Kidney glomerular epithelial cell (primary cell): ENCODE measurements at places on chromosomes 6 and 20.

DNA sequence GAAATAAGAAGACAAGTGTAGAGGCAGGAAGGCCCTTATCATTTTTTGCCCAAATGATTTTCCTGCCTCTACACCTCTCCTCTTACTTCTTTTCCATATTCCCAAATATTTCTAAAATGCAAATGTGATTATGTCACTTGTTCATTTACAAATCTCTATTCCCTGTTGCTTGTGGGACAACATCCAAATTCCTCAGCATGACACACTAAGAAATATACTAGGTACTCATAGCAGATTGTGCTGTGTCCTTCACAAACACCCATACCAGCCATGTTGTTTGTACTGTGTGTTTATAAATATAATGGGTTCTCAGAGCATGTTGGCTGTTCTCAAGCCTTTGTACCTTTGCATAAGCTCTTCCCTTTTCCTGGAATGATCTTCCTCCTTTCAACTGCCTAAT lies 17.7 kb upstream of the FYN start:
- no peak for DNase-seq

DNA sequence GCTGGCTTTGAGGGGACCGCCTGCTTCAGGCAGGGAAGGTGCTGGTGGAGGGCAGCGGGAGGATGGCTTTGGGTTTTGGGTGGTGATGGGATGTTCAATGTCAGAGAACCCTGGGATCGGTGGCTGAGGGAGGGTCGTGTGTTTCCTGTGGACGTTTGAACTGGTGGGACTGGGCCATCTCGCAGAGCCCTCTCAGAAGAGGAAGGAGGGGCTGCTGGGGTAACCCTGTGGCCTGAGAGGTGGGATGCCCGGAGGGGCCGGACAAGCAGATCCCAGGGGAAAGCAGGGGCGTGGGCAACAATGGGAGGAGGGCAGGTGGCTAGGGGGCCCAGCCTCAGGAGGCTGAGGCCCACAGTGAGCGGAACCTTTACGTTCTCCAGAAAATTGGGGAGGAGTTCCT lies 34.9 kb downstream of the PYGB start:
- DNase-seq: no peak

GRCh38 chr6:163260911-163261310 lies 153.6 kb upstream of the QKI start:
- DNase-seq: no peak

- DNase-seq: peak; percentile 61
Observed at GRCh38 chr6:38391206-38391605, 248.5 kb downstream of the BTBD9 start.

DNA sequence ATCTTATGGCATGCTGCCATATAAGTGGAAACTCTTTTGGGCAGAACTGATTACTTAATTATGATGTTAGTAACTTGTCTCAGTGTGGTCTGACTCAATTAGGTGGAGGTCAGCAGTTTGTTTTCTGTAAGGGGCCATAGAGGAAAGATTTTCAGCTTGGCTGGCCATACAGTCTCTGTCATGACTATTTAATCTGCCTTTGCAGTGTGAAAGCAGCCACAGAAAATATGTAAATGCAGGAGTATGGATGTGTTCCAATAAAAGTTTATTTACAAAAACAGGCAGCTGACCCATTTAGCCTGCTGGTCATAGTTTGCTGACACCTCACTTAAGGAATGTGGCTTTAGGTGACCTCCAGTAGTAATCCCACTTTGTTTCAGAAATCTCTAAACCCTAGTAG lies 700.7 kb downstream of the EPM2A start:
- DNase-seq: peak; percentile 58

GRCh38 chr6:121593011-121593641 lies 157.7 kb downstream of the GJA1 start:
- DNase-seq: no peak

DNA sequence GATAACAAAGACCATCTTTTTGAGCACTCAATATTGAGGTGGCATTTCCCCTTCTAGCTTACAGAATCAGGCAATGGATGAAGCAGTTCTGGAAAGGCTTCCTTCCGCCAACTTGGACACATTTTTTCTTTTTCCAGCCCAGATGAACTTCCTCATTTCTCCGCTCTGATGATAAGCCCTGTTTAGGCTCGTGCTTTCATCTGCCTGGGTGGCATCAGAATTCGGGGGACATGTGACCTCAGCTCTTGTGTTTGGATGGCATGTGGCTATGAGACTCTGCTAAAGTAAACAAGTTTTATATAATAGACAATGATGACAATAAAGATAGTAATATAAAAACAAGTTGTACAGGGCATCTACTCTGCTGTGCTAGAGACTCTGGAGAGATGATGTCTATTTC lies 796.7 kb downstream of the DHX35 start:
- DNase-seq: no peak

- peak; percentile 87 for DNase-seq
Observed at GRCh38 chr6:11653028-11653583, 115.6 kb downstream of the TMEM170B start.

DNA sequence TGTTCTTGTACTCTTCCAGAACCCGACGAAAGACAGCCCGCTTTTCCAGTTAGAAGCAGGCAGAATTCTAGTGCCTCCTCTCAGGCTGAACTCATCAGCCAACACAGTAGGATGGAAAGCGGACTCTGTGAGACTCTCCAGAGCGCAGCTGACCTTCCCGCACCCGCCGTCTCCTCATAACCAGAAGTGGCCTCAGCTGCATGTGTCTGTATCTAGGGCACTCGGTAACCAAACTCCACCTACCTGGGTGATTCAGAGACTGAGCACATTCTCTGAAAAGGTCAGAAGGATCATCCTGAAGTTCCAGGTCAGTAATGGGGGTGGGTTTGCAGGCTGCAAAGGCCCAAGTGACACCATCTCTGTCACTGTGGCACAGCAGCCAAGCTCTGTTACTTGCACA lies 66.7 kb upstream of the NFATC2 start:
- DNase-seq: no peak

- no peak for DNase-seq
Observed at GRCh38 chr6:36677059-36677749, 1.3 kb upstream of the CDKN1A start.

GRCh38 chr6:159642481-159642880 lies 50.6 kb downstream of the SOD2 start:
- no peak for DNase-seq

GRCh38 chr6:12421596-12421995 lies 131.4 kb downstream of the EDN1 start:
- DNase-seq: no peak

DNA sequence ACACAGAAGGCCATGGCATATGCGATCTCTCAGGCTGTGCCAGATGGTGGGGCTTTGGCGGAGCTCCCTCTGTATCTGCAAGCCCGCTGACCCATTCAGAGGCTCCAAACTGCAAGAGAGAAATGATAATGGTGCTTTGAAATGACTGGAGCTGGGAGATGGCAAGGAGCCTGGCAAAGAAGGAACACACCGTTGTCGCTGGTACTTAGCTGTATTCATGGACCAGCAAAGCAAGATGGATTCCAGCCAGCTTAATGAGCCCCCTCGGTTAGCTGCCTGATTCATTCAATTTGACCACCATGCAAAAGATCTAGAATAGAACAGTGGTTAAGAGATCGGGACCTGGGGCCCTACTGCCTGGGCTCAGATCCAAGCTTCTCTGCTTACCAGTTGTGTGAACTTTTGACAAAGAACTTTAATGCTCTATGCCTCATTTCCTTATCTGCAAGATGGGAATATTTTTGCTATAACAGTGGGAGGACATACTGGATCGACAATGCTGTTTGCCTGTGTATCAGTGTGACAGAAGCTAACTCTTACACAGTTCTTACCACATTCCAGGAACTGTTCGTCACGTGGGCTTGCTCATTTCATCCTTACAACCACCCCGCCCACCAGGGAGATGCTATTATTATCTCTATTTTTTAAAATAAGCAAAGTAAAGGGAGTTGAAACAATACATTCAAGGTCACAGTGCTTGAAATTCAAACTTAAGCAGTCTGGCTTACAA lies 317.8 kb upstream of the SULF2 start:
- DNase-seq: no peak

GRCh38 chr6:78460711-78461110 lies 406.6 kb upstream of the IRAK1BP1 start:
- DNase-seq: no peak

DNA sequence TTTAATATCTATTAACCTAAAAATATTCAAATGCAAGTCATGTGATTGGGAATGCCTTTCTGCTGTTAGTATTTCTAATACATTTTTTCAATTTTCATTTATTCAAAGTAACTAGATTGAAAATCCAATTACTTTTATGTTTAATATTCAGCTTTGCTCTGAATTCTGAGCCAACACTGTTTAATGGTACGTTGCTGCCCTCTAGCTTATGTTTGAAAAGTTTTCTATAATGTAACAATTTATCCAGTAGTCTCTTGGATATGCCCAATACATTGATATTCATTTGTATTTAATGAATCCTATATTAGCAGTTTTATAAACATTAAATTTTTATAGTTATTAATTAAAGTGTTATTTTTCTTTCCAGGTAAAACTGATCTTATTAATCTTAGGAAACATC lies 47.4 kb downstream of the LGSN start:
- peak; percentile 11 for DNase-seq

DNA sequence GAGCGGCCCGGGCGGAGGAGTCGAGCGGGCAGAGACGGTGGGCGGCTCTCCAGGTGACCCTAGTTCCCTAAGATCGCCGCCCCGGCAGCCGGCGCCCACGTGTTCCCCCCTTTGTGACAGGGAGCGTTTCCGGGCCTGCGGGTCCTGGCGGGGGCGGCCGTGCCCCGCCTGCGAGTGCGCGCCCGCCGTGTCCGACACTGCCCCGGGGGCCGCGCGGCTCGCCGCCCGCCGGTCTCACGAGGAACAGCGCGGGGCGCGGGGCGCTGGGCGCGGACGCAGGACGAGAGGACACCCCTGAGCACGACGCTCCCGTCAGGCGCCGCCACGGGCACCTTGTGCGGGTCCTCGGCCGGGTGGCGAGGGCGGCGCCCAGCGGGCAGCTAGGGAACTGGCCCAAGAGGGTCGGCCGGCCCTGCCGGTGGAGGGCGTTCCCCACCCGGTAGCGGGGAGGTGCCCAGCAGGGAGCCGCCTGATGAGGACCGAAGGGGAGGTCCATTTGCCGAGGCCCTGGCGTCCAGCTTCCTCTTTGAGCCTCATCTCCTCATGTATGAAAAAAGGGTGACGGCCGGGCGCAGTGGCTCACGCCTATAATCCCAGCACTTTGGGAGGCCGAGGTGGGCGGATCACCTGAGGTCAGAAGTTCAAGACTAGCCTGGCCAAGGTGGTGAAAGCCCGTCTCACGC lies at the start of gene VARS1:
Gene VARS1 (minus strand): TSS at position 137 of the 683 bp plus-strand sequence. CDS start 535 bp downstream, outside the sequence.
- DNase-seq: peak; percentile 73
